Effector CD4-positive, alpha-beta T cell (primary cell): ENCODE measurements at places on chromosomes 3 and 15.

- no peak for DNase-seq
Measured at GRCh38 chr3:44326019-44326418, 12.5 kb upstream of the TCAIM start.

DNA sequence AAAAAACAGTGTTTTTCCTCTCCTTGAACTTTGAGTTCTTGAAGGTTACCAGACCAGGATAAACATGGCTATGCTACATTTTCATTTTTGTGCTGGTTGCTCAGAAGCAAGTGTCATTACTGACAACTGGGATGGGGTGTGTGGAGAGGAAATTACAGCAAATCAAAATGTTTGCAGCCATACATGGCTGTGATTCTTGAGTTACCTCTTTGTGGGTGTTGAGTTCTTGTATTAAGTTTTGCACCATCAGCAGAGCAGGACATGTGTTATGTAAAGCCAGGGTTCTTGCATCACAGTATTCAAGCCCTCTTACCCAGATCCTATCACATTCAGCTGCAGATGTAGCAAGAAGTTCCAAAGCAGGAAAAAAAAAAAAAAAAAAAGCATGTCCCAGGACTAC lies 53.9 kb upstream of the ATOSA start:
- no peak for DNase-seq

GRCh38 chr3:191509078-191509477 lies 48.1 kb downstream of the PYDC2 start:
- DNase-seq = no peak

- DNase-seq = no peak
Measured at GRCh38 chr3:101039285-101039684, 46.1 kb upstream of the ABI3BP start.

DNA sequence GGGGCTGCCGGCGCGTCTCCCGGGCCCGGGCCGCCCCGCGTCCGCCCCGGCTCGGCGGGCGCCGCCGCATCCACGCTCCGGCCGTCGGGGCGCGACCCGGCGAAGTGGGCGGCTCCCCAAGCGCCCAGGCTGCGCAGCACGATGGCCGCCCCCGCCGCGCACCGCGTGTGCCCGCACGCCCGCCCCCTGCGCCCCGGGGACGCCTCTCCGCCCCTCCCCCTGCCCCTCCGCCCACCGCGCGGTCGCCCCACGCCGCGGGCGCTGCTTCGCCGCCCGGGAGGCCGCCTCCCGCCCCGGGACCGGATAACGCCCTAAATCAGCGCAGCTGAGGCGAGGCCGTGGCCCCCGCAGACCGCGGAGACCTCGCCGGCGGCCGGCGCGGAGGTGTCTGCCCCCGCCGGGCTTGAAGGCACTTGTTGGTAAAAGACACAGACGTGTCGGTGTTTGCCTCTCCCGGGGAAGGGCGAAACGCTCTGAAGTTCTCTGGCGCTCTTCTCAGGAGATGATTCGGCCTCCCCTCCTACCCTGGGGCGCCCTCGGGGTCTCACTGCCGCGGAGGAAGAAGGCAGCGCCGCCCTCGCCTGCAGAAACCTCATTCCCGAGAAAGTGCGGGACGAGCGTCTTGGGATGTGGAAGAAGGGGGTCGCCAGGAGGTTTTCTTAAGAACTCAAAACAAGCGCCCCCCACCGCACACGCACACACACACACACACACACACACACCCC lies at the start of gene BNC1:
Gene BNC1 (minus strand): TSS at position 106 of the 725 bp plus-strand sequence. CDS start 36 bp downstream, at position 70.
- DNase-seq = no peak

DNA sequence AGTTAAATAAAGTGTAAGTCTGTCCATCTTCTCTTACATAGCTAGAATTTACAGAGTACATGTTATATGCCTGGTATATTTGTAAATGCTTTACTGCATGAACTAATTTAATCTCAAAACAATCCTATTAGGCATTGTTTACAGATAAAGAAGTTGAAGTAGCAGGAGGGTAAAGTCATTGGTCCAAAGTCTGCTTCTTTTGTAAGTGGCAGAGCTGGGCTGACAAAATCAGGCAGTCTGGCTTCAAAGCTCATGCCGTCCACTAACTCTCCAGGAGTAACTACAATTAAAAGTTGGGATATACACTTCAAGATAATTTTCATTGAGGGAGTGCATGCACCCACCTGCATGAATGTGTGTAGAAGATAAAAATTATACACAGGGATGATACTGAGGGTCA lies 27.3 kb downstream of the VGLL3 start:
- no peak for DNase-seq

DNA sequence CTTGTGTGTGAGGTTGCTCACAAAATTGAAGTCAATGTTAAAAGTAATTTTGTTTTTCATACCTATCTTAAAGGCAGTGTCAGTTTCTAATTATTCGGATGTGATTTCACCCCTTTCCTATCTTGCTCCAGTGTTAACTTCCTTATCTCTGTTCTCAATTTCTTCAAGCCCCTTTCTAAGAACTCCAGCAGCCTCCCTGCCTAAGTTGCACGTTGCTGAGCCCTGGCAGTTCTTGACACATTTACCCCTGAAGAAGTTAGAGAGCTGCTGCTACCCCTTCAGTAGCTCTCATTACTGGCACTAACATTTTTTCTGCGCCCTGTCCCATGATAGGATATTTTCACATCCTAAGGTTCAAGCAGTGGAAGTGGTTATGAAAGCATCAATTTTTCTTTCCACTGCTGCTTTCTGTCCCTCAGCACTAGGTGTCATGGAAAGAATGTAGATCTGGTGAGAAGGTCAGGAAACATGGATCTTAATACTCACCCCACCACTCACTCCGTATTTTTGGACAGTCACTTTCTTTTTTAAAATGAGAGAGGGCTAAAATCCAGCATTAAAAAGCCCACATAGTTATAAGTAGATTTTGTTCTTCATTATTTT lies 62.9 kb downstream of the OPA1 start:
- no peak for DNase-seq

DNA sequence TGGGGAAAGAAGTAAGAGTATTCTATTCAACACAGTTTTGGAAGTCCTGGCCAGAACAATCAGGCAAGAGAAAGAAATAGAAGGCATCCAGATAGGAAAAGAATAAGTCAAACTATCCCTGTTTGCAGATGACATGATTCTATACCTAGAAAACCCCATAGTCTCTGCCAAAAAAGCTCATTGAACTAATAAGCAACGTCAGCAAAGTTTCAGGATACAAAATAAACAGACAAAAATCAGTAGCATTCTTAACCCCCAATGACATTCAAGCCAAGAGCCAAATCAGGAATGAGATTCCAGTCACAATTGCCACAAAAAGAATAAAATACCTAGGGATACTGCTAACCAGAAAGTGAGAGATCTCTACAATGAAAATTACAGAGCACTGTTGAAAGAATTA lies 99.4 kb upstream of the MITF start:
- DNase-seq = no peak

- no peak for DNase-seq
Measured at GRCh38 chr3:170815340-170815739, 54.7 kb downstream of the RPL22L1 start.

DNA sequence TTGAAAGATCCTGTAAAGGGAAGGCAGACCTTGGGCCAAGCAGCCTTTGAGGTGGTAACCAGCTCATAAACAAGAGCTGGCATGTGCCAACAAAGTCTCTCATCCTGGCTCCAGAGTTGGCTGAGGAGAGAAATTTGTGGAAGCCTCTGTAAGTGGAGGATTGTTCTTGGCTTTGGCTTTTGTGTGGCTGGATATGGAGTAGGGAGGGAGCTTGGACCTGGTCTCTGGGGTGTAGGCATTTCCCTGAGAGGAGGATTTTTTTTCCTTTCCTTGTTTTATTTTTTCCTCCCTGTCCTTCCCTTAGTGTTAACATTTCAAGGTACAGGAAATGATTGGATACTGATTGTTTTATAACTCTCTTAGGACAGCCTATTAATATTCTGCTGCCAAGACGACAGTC lies 60.8 kb downstream of the ZNF609 start:
- DNase-seq = no peak

GRCh38 chr3:149307435-149307783 lies 26.0 kb downstream of the TM4SF18 start:
- DNase-seq = no peak

- DNase-seq = no peak
Measured at GRCh38 chr3:29215948-29216347, 64.9 kb upstream of the RBMS3 start.

DNA sequence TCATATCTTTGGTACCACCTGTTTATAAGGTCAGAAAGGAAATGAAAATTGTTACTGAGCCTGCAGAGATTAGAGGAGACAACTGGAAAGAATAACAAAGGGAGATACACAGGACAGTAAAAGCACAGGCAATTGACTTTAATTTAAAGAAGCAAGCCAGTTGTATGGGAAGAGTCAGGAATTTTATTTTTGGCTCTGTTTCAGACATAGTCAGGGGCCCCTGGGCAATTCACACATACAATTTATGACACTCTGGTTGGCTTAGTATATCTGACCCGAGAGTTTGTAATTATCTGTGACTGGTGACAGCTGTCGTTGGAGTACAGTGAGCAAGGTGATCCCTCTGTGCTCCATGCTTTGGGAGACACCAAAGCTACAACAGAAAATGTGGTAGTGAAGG lies 591.9 kb upstream of the NECTIN3 start:
- DNase-seq = no peak

GRCh38 chr3:169911272-169911671 lies at the start of gene SAMD7:
SAMD7 (plus strand) TSS chr3:169911572; CDS start chr3:169919499, 7,927 bp downstream.
- DNase-seq = no peak

DNA sequence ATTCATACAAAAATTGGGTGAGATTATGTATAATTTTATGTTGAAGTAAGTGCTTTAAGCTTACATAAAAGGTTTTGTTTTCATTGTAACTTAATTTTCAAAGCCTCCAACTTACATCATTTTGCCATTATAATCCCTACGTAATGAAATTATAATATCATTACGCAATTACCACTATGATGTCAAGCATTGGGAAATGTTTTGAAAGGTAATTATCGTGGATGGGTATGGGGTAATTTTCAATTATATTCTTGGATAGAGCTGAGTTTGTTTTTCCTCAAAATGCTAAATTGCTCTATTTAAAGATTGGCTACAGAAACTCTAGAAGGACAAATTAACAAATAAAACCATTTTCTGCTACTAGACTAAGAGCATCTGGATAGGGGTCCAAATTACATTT lies 80.2 kb upstream of the FAM3D start:
- DNase-seq = no peak

DNA sequence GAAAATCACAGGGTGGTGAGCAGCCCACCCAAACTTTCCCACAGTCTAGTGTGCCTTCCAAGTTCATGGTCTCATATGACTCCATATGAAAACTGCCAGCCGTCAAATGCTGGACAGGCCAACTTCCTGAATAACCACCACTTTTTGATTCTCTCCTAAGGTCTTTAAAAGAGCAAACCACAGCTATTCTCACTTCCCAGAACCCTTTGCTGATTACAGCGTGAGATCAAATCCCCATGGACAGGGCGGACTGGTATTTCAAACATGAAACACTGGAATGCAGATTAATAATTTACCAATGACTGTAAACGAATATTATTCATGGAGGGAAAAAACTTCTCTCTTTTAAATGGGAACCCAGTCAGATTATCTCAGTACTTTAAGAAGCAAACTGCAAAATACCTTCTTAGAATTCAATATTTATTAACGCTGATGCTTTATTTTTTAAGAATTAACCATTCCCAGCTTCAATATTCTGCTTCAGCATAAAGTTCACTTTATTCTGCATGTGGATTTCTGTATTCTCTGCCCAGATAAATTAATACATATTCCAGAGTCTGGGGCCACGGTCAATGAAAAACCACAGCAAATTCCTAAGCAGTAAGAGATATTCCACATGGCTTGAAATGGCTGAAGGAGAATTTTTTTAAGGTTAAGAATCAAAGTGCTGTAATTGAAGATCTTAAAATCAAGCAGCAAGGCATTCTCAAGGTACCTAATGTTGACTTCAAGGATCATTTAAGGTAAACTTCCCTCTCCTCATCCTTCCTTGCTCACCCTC lies 42.9 kb downstream of the MYO1E start:
- no peak for DNase-seq

- no peak for DNase-seq
Measured at GRCh38 chr3:4972652-4973643, 6.3 kb upstream of the BHLHE40 start.

DNA sequence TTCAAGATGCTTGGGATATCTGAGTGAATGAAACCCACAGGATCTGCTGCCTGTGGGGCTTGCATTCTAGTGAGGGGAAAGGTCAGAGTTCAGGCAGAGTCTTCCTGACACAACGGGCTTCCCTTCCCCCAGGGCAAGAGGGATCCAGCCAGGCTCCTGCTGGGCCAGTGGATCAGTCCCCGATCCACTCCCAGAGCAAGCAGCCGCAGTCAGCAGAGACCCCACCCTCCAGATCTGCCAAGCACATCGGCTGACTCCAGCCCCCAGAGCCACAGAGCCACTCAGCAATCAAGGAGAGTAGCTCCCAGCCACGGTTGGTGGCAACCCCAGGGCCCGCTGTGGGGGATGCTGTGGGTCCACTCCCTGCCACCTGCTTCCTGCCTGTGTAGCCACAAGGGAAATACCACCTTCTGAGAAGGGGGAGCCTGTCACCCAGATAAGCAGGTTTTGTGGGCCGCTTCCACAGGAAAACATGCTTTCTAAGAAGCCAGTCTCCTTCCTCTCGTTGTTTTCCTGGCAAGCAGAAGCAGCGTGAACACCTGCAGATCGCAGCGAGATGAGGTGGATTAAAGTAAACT lies 44.9 kb downstream of the CPN2 start:
- DNase-seq = no peak

- DNase-seq = no peak
Measured at GRCh38 chr3:118137778-118138177, 896.9 kb downstream of the IGSF11 start.

DNA sequence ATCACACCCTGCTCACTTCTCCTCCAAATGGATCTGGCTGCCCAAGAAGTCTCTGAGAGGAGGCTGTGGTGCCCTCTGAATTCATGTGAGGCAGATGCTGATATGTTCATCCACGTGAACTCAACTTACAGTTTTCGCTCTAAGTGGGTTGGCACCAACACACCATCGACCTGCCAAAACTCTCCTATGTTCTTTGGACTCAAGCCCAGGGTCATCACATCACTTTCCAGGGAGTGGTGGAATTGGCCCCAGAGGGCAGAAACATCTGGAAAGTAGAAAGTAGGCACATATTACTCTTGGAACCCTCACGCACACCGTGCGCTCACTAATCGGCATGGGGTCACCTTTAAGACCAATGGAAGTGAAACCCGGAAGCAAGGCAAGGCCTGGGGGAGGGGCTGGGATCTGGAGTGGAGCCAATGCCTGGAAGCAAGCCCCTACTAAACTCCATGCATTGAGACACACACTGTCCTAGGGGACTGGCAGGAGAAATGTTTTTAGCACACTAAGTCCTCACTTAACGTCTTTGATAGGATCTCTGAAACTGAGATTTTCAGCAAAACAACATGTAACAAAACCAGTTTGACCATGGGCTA lies 41.4 kb downstream of the SSUH2 start:
- DNase-seq = no peak

DNA sequence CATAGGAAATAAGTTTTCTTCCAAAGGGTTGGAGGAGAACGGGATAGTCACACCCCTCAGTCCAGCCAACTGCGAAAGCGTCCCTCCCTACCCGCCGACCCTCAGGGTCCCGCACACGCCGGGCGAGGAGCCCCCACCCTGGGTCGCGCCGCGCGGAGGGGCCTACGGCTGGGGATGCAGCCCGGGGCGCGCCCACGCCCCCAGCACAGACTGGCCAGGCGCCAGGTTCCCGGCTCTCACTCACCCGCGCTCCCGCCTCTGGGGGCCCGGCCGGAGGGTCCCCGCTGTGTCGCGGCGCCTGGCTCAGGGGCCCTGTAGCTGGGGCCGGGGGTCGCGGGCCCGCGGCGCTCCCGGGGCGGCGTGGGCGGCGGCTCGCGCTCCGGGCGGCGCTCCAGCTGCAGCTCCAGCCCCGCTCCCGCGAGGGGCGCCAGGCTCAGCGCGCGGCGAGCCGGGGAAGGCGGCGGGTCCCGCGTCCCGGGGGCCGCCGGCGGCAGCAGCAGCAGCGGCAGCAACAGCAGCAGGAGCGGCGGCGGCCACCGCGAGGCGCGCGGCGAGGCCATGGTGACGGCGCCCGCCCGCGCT lies 375 bp downstream of the HEG1 start:
- no peak for DNase-seq
